Right ventricle myocardium inferior (tissue), 1 donor: ENCODE measurements at places on chromosomes 3 and 15. TPM values are rescaled to one million over a fixed set of nuclear protein-coding genes. Genes with fewer than 3 reads are reported as not detected.

KNL1 gene
- total RNA-seq, result 0.54 TPM

CPA3 gene
- total RNA-seq, result 3.3 TPM

CAPN3 gene
- 3.4 TPM for total RNA-seq

SLC24A5 gene
- total RNA-seq, result not detected

SEMA5B gene
- total RNA-seq, result 5.2 TPM

EPHA6 gene
- 0.62 TPM for total RNA-seq

EAF1 gene
- total RNA-seq, result 6.7 TPM

TM4SF4 gene
- total RNA-seq, result not detected

DNAH12 gene
- total RNA-seq, result not detected

PPP1R2 gene
- total RNA-seq, result 30.9 TPM

ARHGEF26 gene
- total RNA-seq, result 1.9 TPM

LINGO1 gene
- 0.78 TPM for total RNA-seq

PLA2G4D gene
- not detected for total RNA-seq

CACNA1D gene
- total RNA-seq, result 1.1 TPM

BOC gene
- total RNA-seq, result 7.1 TPM

NANOGP8 gene
- total RNA-seq, result not detected

DYNLT2B gene
- 2.9 TPM for total RNA-seq

TMEM40 gene
- total RNA-seq, result 4.2 TPM

HRG gene
- not detected for total RNA-seq

TRPM1 gene
- not detected for total RNA-seq

GOLGA6D gene
- not detected for total RNA-seq

HTR3C gene
- total RNA-seq, result not detected

FGF7 gene
- total RNA-seq, result 44.6 TPM

ANKRD63 gene
- 0.92 TPM for total RNA-seq

PLS1 gene
- 2.5 TPM for total RNA-seq

GRAMD2A gene
- not detected for total RNA-seq

U2SURP gene
- total RNA-seq, result 41.9 TPM

TADA3 gene
- total RNA-seq, result 48.4 TPM

ZNF80 gene
- not detected for total RNA-seq
